ENCODE measurements at places on chromosomes 5 and 9.

- DNase-seq: no peak
Measured at GRCh38 chr5:104987074-104987473, 1424.5 kb upstream of the NUDT12 start.

DNA sequence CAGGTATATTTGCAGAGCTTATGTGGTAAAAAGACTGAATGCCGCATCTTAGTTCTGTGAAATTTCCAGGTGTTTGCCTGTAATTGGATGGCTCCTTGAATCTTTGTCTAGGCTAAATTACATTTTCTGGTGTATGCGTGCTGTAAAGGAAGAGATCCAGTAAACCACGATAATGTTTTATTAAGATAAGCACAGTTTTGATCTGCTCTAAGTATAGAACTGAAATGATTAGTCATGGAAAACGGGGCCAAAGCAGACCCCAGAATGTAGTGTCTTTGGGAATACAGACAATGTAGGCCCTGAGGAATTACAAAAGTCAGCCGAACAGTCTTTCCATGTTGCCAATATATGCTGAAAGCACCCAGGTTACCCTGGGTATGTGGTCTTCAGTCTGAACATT lies 257.3 kb downstream of the FANCC start:
- DNase-seq: no peak

GRCh38 chr5:93577854-93578812 lies 2.9 kb downstream of the NR2F1-AS1 start:
- DNase-seq: no peak

- DNase-seq: no peak
Measured at GRCh38 chr5:17129093-17129849, 88.2 kb upstream of the BASP1 start.

- DNase-seq: no peak
Measured at GRCh38 chr5:126871441-126871840, 94.5 kb downstream of the LMNB1 start.

GRCh38 chr5:157282150-157282549 lies 16.2 kb downstream of the CYFIP2 start:
- DNase-seq: no peak

DNA sequence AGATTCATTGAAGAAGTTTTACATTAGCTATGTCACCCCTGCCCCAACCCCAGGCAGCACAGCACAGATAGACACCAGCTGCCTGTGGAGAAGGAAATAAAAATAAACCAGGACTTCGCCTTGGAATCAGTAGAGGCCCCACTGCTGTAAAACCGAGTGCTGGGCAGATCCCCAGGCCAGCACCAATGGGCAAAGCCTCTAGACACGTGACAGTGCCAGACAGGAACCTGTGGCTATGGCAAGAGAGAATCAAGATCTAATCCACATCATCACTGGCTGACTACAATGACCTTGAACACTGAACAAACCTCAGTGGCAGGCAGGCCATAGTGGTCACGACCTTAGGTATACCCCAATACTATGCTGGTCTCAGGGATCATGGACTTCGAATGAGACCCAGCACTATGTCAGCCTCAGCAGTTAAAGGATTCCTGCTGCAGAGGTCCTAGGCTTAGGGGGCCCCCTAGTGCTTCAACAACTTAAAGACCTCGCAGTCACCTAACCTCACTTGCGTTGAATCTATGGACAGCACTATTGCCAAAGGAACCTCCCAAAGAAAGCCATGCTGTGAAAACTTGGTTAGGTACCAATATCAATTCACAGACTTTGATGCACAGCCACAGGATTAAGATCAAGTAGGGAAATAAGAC lies 2118.6 kb upstream of the C9orf72 start:
- DNase-seq: peak; percentile 44

- DNase-seq: no peak
Measured at GRCh38 chr9:20125727-20126126, 336.9 kb upstream of the SLC24A2 start.

DNA sequence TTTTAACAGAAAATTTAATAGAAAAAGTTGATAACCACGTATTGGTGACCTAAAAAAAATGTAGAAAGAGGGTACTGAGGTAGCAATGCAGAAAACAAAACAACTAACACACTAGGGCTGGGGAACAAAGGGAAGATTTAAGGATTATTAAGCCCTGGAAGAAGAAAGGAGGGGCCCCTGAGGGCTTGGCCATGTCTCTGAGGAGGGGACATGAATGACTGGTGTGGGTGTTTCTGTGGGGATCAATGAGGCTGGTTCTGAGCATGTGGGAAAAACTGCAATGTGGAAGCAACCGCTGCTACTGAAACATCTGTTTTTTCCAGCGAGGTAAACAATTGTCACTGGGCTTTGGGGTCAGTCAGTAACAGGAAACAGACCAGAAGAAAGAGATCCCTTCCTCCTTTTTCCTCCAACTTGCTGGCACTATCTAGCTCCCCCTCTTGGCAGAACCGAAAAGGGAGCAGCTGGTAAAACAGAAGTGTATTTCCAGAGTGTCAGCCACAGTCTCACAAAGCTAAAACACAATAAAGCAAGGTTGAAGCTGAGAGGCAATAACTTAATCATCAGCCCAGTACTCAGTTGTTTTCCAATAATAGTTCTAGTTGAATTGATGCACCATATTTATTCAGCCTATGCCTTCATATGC lies 48.3 kb downstream of the ATPSCKMT start:
- DNase-seq: no peak

DNA sequence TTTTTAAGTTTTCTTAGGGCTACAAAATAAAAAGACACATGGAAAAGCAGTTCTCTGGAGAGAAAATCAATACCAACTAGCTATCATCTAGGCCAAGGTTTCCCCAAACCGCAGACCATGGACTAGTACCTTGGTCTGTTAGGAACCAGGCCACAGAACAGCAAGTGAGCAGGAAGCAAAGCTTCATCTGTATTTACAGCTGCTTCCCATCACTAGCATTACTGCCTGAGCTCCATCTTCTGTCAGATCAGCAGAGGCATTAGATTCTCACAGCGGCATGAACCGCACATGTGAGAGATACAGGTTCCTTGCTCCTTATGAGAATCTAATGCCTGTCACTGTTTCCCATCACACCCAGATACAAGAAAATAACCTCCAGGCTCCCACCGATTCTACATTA lies 1907.6 kb upstream of the ACO1 start:
- no peak for DNase-seq

DNA sequence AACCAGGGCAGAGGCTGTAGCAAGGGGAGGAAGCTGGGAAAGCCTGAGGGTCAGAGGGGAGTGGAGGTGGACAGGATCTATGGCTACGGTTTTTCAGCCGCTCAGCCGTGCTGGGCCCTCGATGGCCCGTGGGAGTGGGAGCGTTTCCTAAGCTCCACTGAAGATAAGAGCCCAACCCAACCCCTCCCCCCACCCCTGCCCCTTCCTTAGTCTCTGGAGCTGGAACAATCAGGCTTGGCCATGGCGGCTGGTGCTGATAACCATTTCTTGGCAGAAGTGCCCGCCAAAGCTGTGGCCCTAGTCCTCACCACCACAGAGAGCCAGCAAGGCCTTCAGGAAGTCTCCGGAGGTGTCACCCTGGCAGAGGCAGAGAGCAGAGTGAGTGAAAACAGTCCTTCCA lies 20.3 kb upstream of the TNIP1 start:
- no peak for DNase-seq

- DNase-seq: no peak
Measured at GRCh38 chr9:132586830-132587591, 4.6 kb downstream of the BARHL1 start.

DNA sequence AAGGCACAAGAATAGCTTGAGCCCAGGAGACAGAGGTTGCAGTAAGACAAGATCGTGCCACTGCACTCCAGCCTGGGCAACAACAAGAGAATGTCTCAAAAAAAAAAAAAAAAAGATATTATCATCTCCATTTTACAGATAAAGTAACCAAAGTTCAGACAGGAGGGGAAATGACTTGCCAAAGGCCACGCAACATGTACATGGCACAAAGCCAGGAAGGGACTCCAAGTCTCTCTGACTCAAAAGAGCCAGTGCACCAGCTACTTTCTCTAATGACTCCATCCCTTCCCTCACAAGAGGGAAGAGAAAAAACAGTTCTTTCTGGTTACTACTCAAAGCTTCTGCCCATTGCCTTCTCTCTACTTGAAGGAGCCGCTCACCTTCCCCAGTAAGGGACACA lies 34.1 kb downstream of the SIL1 start:
- DNase-seq: peak; percentile 21

DNA sequence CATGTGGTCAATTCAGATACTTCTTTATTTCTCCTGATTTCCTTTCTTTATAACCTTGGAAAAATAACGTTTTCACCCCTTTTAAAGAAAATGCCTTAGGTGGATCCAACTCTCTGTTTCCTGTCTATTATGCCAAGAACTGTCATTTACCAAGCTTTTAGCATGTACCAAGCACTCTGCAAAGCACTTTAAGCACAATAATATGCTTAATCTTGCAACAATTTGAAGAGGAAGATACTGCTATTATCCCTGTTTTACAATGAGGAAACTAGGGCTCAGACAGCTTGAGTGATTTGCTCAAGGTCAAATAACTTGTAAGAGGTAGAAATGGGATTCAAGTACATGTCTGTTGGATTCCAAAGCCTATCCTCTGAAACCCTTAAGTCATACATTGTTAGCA lies 224.8 kb upstream of the IL12B start:
- DNase-seq: no peak

- no peak for DNase-seq
Measured at GRCh38 chr5:80070338-80071056, 35.3 kb downstream of the THBS4 start.

GRCh38 chr9:20783057-20784038 lies 99.3 kb downstream of the FOCAD start:
- DNase-seq: no peak

GRCh38 chr5:39624268-39624886 lies 199.6 kb upstream of the DAB2 start:
- DNase-seq: peak; percentile 6

GRCh38 chr5:26205121-26205520 lies 833.3 kb downstream of the CDH9 start:
- DNase-seq: no peak

DNA sequence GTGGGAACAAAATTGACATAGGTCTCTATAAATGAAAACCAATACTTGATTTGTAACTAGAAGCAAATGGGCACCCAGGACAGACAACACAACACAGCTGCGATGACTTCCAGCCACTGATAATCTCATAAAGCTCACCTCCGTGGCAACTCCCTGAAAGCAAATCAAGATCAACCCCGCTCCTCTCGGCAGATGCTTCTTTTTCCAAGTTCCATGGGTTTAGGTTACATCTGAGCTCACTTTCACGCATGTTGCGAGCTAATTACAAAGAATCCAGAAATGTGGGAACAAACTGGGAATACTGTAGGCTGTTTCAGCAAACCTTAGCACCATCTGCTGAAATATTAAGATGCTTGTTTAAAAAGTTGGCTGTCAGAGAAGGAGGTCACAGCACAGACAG lies 153.9 kb downstream of the ELAVL2 start:
- no peak for DNase-seq

DNA sequence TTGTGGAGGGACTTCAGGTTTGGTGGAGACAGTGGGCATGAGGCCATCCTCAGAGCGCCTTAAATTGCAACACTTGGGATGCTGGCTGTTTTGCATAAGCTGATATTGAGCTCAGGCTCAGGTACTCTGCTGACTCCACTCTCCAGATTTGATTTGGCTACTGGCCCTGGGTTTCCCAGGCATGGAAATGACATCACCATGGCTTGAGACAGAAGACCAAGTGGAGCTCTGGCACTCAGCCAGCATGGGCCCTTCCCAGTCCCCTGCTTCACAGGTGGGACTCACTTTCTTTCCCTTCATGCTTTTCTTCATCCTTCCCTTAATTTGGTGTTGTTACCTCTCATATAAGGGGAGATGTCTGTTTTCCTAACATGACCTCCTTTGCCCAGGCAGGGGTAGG lies 72.0 kb upstream of the IL12B start:
- no peak for DNase-seq

GRCh38 chr5:10194083-10194482 lies 55.6 kb downstream of the ATPSCKMT start:
- no peak for DNase-seq

DNA sequence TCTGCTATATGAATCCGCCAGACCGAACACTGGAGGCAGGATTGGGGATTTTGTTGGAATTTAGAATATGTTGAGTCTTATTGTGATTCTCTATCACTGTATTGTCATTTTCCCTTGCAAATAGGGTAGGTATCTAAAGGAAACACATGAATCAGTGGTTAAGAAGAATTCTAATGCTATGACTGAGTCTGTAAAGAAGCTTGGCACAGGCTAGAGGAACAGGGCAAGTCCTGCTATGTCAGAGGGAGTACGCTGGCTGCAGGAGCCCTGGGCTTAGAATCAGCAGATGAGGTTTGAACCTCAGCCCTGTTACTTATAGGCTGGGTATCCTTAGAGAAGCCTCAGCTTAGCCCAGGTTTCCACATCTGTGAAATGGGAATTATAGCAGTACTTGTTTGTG lies 198.1 kb downstream of the NR3C1 start:
- DNase-seq: peak; percentile 15

DNA sequence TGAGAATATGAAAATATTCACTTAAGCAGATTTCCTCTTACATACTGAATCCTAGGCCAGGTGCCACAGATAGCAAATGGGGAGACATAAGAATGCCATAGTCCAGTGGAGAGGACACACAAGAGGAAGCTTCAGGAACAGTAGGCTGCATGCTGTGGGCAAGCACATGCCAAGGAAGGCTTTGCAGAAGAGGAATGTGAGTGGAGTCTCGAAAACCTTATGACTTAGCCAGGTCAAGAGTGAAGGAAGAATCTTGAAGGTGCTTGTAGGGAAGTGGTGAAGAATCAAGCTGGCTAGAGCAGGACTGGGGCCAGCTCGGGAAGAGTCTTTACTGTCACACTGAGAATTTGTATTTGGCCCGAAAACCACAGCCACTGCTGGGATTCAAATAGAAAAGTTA lies 20.4 kb downstream of the RPS23 start:
- DNase-seq: no peak

GRCh38 chr9:120919843-120920805 lies 6.5 kb downstream of the TRAF1 start:
- no peak for DNase-seq

- DNase-seq: no peak
Measured at GRCh38 chr5:150582241-150583109, 58.0 kb upstream of the SYNPO start.

GRCh38 chr5:23507278-23507685 lies at the start of gene PRDM9:
PRDM9 (plus strand) TSS chr5:23507609; CDS start chr5:23509034, 1,425 bp downstream.
- no peak for DNase-seq

DNA sequence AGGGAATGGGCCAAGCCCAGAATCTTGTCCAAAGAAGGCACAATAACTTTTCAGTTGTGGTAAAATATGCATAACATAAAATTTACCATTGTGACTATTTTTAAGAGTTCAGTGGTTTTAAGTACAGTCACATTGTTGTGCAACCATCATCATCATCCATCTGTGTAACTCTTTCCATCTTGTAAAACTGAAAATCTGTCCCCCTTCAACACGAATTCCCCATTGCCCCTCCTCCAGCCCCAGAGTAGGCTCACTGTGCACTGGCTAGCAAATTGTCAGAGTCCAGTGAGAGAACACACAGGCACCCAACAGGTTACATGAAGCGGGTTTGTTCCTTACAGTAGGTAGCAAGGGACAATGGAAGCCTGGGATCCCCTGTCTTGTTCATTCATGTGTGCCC lies 13.7 kb downstream of the BARX1 start:
- no peak for DNase-seq

GRCh38 chr9:77899679-77900354 lies 131.8 kb downstream of the GNAQ start:
- peak; percentile 28 for DNase-seq

Data from RKO (cell line).